ENCODE measurements at places on chromosomes 6 and 20.

DNA sequence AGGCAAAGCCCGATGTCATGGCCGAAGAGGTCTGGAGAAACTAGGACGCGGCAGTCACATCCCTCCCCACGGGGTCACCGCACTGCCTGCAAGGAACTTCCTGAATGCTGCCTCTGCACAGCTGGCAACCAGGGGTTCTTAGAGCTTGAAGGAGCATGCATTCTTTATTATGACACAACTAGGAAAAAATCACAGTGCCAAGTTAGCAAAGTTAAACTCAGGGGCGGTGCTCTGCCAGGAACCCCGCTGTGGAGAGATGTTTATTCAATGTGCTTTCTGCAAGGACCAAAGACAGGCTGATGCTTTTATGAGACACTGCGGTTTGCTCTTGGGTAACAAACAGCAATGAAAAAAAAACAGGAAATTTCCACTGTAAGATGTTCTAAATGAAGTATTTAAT is 287.3 kb upstream of the FOXQ1 start:
- DNase-seq, result no peak

- DNase-seq, result no peak
Observed at GRCh38 chr20:46355778-46356177, 47.5 kb upstream of the CDH22 start.

- no peak for DNase-seq
Observed at GRCh38 chr6:143964674-143965081, 43.4 kb downstream of the PLAGL1 start.

GRCh38 chr6:35370124-35370741 is 27.9 kb downstream of the PPARD start:
- DNase-seq, result peak; percentile 70

DNA sequence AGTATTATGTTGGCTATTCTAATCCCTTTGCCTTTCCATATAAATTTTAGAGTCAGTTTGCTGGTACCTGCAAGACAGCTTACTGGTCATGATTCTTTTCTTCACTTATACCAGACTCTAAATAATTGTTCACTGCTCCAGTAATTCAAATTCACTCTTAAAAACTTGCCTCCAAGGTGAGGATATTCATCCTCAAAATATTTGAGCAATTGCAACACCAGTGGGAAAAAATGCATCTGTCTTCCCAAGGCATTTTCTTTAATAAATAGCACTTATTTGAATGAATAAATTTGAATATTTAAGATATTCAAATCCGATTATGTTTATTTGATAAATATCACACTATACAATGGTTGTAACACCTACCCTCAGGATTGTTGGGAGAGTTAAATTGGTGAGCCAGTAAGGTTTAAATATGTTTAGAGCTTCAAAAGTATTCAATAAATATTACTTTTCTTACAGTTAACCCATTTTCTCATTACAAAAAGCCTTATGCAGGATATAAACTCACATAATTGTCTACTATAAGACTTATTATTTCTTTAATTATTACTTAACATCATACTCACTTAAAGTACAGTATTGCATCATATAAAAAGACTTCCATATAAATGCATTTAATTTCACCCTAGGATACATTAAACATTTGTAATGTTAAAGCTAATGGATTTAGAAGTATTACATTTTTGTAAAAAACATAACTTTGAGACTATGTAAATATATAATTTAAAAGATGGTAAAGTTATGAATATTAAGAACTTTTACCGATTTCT is 285.6 kb downstream of the SAMD5 start:
- DNase-seq, result no peak

DNA sequence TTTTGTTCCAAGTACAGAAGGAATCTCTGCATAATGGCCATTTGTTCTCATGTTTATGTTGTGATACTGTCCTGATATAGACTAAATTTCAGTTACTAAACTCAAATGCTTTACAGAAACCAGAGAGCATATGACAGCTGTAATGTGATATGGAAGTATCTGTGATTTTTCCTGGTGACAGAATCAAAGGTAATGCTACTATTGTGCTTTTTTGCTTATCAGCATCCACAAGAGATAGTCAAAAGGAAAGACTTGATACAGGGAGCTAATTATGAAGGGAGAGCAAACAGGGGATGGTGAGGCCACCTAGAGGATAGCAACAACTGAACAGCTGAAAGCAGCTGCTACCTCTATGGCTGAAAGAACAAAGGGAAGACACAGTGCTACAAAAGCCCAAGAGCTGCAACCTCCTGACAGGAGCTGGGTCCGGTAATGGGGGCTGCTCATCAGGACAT is 181.4 kb downstream of the PHF3 start:
- no peak for DNase-seq
